ENCODE measurements at places on chromosomes 2 and 18.

GRCh38 chr2:175854129-175854528 lies 147.9 kb downstream of the LNPK start:
- DNase-seq: no peak

- no peak for DNase-seq
Measured at GRCh38 chr2:216916956-216917650, 57.2 kb upstream of the TNP1 start.

DNA sequence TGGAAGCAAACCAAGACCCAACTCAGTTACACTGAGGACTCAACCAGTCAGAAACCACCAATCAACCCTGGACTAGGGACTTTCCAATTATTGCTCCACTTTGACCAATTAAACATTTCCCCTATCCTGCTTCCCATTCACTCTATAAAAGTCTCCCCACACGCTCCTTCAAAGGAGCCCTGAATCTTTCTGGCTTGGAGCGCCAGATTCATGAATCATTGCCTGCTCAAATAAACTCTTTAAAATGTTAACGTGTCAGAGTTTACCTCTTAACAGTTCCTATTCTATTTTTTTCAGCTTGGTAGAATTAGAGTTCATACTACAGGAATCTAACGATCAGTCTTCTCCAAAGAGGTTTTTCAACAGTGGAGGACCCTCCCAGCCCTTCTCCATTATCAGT lies 20.7 kb upstream of the SULT1C2 start:
- no peak for DNase-seq

GRCh38 chr2:19349911-19350677 lies 8.3 kb downstream of the OSR1 start:
- peak; percentile 26 for DNase-seq

- DNase-seq: no peak
Measured at GRCh38 chr2:43276962-43277391, 50.6 kb upstream of the ZFP36L2 start.

DNA sequence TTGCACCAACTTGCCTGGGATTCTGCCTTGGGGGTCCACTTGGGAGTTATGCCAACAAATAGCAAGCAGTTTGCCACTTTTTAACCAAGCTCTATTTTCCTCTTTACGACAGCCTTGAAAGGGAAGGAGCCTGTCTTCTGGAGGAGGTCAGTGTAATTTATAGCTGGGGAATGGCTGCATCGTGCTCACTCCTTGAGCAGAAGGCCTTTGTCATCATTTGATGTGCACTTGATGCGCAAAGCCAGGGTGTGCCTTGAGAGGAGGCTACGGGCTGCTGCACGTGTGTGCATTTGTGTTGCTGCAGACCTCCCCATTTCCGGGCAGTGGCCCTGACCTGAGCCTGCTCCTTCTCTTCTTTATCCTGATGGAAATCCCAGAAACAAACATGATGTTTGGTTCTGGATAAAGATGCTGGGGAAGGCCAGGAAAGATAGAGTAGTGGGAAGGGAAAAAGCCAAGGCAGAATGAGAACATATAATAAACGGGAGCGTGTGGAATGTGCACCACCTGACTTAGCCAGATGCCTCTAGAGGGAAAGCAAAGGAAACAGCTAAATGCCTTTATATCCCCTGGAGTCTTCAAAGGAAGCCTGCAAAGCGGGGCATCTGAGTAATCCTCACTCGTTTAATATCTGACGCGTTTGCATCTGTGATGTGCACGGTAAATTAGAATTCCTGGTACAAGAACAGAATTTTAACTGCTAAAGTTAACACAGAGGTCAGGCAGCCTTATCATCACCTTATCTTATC lies 68.3 kb upstream of the ZNF521 start:
- no peak for DNase-seq

GRCh38 chr2:50469784-50470183 lies 562.1 kb downstream of the NRXN1 start:
- no peak for DNase-seq

GRCh38 chr2:88199912-88200682 lies 30.0 kb downstream of the THNSL2 start:
- DNase-seq: no peak

- no peak for DNase-seq
Measured at GRCh38 chr2:80293039-80293438, 11.5 kb downstream of the LRRTM1 start.

GRCh38 chr2:25374827-25375226 lies 33.1 kb upstream of the DNMT3A start:
- DNase-seq: no peak

- DNase-seq: no peak
Measured at GRCh38 chr2:232013701-232014353, 52.3 kb downstream of the DIS3L2 start.

DNA sequence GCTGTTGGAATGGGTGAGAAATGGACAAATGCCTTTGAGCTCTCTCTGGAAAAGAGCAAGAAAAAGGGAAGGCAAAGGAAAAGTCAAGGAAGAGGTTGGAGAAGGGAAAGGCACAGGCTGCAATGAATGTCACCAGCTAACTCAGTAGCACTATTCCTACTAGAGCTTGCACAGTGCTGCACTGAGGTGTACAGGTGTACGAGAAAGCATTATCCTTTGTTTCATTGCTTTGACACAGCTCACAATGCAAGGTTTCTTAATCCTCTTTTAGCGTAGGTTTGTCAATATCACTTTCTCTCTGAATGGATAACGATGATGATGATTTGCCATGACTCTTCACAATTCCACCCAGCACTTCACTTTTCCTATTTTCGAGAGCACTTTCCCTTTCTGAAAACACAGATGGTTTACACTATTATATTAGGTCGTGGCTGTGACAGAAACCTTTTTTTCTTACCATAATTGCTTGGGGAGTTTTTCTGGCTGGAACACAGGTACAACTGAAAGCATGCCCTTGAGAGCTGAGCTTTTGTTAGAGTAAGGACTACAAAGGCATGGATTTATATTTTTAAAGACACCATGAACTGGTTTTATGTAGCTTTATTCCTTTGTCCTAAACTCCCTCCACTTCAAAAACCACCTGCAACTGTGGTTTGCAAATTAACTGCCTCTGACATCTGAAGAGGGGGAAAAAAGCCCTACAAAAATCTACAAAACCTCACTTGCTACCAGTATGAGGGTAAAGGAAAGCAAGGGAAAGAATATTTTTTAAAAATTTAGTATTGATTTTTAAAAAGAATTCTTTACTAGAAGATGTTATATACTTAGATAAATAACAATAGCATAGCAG lies 265.5 kb downstream of the TGIF1 start:
- DNase-seq: no peak

DNA sequence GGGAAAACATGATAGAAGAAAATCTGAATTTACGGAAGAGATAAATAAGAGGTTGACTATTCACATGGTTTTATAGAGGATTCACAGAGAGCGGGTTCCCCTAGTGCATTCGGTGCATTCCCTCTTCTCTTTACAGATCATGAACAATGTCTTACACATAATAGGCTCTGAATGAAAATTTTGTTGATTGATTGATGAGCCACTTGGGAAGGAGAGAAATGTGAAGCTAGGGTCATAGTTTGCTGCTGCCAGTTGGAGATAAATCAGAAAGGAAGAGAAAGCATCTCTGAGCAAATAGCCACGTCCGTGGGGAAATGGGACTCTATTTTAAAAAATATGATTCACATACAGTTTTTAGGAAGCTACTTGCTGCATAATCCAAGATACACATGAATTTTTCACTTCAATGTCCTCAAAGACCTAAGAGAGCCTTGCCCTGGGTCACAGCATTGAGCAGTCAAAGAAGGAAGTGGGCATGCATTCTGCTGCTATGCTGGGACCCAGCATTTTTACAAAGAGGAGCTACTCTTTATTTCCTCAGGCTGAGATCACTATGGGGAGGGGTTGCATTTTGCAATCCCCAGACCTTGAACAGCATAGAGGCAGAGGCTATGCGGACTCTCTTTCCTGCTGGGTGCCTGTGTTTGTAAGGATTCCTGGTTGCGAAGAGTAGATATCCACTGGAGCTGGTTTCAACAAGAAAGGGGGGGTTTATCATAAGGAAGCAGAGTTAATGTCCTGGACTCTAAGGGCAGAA lies 395.3 kb downstream of the TSN start:
- DNase-seq: no peak

DNA sequence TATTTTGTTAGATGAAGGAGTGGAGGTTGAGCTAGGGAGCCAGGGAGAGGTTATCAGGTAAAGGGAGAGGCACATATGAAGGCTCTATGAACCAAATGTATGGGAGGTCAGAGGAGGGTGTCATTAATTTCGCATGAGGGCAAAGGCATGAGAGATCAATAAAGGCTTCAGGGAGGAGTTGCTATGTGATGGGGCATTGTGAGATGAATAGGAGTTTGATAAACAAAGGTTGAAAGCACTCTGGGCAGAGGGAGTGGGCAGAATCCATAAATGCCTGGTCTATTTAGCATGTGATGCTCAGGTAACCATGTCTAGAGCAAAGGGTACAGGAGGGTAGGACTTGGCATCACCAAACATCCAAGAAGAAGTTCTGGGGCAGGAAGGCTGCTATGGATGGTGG lies 273.4 kb downstream of the HAUS1 start:
- DNase-seq: no peak

DNA sequence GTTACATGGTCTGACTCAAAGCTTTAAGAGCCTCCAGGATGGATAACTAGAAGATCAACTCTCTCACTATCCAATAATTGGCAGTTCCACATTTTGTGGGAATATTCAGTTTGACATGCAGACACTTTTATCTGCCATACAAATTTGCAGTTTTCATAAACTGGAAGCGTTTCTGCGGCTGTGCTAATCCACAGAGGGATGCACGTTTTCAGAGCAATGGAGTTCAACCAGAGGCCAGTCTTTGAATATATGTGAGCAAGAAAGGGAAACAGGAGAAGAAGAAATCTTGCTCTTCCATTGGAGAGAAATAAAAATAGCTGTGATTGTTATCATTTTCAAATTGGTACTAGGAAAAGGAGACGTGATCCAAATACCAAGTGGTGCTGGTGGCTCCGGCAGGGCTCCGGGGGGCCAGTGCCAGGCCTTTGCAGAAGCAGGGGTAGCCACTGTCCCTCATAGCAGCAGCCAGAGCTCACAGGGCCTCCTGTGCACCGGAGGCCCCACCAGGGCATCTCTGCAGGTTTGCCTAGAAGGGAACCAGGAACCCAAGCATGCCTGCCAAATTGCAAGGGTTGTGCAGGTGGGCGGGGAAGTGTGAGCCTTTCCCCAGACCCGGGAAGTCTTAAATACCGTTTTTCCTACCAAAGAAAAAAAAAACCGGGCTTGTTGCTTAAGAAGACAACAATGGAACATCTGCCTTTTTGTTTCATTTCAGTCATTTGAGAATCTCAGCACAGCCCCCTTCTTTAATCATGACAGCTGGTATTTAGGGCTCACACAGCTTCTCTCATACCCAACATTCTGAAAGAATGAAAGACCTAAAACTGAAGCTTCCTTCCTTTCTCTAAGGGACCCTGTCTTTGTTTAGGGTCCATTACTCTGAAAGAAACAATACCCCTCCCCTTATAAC lies 791.1 kb upstream of the SOX11 start:
- no peak for DNase-seq

DNA sequence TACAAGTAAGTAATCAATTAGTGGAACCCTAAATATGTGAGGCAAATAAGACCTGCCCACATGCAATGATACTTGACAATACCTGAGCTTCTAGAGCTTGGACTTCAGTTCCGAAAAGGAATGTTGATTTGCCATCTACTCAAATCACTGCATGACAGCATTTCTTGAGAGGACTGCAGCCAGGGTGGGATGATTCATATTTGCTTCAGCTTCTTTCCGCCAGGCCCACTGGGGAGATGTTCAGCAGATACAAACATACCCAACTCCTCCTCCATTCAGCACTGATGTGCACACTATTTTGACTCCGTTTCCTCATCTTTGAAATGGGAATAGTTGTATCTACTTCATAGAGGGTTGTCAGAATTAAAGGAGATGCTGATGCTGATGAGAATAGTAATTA lies 28.8 kb upstream of the TMEM177 start:
- DNase-seq: no peak

DNA sequence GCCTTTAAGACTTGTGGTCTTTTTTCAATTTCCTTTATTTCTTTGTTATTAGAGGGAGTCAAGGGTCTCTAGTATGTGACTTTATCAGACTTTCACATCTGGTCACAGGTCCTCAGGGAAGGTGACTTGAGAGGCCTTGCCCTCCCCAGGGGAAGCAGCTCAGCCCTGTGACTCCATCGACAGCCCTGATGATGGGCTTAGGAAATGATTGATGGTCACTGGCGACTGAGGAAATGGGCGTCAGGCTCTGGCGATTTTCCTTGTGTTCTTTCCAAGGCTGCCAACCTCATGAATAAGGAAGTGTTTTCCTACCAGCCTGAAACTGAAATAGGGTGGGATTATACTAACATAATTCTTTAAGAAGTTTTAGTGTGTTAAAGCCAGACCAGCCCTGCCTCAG lies 21.1 kb downstream of the SERPINE2 start:
- no peak for DNase-seq

DNA sequence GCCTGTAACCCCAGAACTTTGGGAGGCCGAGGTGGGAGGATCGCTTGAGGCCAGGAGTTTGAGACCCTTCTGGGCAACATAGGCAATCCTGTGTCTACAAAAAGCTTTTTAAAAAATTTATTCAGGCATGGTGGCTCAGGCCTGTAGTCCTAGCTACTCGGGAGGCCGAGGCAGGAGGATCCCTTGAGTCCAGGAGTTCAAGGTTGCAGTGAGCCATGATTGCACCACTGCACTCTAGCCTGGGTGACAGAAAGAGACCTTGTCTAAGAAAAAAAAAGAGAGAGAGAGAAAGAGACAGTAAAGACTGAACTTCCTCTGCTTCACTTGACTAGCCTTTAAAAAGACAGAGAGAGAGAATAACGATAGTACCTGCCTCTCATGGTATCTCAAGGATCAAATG lies 62.4 kb downstream of the INPP5D start:
- no peak for DNase-seq

- DNase-seq: no peak
Measured at GRCh38 chr18:73852789-73853549, 294.7 kb downstream of the FBXO15 start.

DNA sequence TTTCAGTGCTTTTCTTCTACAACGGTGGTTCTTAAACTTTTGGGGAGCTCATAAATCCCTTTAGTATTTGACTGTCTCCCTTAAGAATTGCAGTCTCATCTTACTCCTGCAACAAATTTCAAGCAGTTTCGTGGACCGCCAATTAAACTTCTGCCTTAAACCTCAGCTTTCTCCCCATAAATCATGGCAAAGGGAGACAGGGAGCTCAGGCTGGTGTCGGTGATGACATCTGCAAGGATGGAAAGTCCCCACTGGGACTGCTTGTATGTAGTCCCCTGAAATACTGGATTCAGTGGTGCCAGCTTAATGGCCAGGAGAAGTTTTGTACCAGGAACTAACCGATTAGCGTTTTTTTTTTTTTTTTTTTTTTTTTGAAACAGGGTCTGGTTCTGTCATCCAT lies 148.7 kb upstream of the ITGA6 start:
- no peak for DNase-seq
